ENCODE measurements at places on chromosomes 1 and 21. TPM values are rescaled to one million over a fixed set of nuclear protein-coding genes. Genes with fewer than 3 reads are reported as not detected.
A peak's percentile ranks its signal among the peaks of the same experiment; 100 is the strongest.

- DNase-seq: no peak
These were observed 4.5 kb upstream of the SRSF10 start for GRCh38 chr1:23984417-23985186.

DNA sequence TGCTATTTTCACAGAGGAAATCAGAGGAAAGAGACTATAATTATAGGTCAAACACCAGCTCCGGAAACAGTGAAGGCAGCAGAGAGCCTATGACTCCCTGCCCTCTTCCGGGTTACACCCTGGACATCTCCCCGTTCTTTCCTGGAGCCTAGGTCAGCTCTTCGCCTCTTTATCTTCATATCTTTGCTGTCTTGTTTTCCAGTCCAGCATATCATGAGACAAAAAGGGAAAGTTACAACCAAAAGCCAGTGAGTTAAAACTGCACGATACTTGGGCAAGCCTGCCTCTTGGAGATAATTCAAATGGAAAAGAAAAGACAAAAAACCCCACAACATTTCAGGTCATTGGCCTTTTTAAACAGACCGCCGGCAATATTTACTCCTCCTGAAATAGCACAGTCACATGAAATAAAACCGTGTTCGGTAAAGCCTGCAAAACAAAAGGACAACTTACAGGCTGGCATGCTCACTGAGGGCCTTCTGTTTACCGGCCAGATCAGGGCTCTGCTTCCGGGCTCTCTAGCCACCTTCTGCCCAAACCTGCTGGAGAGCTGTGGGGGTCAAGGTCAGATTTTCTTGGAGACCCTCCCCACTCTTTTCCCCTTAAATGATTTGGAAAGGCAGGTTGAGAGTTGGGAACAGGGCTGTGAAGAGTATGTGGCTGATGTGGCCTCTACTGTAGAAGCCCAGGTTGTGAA, 42.8 kb upstream of the PPP2R5A start:
- DNase-seq: no peak

- DNase-seq: no peak
These were observed 68.7 kb downstream of the TEX35 start for GRCh38 chr1:178581351-178582303.

GRCh38 chr1:30742300-30742962, 15.1 kb downstream of the LAPTM5 start:
- no peak for DNase-seq

GRCh38 chr21:36247316-36248010, 72.5 kb upstream of the MORC3 start:
- DNase-seq: no peak

DNA sequence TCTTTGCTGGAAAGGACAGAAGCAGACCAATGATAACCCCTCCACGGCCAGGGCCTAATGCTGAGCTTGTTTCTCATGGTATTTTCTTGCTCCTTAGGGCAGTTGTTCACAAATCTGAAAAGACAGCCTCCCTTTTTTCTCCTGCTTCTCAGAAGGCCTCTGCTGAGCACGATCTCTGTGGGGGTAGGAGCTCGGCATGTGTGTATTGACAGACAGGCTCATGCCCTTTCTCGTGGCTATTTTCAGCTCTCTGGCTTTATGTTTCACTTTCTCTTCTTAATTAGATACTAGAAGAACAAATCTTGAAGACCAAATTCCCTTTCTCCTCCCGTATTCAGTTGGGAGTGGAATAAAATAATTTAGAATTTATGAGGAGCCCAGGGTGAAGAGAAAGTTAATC, 768 bp upstream of the RIIAD1 start:
- no peak for DNase-seq

- no peak for DNase-seq
These were observed 131.3 kb downstream of the CACHD1 start for GRCh38 chr1:64601207-64601606.

DNA sequence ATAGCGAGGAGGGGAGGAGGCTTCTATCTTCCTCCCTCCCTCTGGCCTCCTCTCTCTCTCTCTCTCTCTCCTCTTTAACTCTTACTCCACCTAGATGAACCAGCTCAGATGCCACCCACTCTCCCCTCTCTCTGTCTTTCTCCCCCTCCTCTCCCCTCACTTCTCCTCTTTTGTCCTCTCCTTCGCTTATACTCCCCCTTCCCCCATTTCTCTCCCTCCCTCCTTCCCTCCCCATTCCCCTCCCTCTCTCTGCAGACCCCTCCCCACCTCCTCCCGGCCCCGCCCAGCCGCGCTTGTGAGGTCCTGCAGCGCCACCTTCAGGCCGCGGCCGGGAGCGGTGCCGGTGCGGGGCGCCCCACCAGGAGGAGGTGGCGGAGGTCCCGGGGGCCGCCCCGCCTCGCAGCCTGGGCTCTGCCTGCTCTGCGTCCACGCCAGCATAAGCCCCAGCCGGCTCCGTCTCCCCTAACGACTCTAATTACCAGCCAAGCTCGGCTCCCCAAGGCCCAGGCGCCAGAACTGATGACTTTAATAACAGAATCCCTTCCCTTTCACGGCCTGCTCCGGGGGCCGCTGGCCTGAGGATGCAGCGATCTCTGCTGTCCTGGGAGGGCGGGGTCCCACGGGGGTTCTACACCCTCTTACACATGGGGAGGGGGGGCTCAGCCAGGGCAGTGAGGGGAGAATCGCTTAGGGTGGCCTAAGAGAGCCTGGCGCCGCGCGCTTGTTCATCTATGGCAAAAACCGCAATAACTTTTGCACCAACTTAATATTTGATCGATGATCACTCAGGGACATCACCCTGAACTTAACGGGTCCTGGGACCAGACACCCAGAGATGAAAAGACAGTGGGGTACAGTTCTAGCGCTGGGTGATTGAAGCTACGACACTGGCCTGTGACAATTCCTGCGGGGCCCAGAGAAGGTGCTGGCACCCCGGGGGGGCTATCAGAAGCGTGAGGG, 637.3 kb downstream of the MATN1 start:
- DNase-seq: no peak

DNA sequence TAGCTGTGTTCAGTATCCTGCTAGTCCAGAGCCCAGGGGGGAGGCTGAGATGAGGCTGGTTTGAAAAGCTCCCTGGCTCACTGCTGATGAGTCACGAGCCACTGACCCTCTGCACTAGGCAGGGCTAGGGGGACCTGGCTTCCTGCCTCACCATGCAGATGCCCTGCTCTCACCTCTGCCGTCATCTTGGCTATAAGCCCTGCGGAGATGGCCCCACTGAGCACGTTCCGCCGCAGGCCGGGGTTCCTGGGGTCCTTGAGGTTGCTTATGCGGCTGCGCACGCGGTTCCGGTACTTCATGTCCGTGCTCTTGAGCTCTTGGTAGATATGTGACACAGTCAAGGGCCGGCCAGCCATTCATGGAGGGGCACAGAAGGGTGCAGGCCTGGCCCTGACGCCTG, 24.1 kb upstream of the ZNF436 start:
- no peak for DNase-seq

- no peak for DNase-seq
These were observed 22.9 kb upstream of the ARHGEF10L start for GRCh38 chr1:17516303-17517214.

- peak; percentile 27 for DNase-seq
These were observed 4.9 kb downstream of the SLC5A9 start for GRCh38 chr1:48227165-48228013.

GRCh38 chr1:206551296-206551985, 44.1 kb downstream of the RASSF5 start:
- DNase-seq: no peak

DNA sequence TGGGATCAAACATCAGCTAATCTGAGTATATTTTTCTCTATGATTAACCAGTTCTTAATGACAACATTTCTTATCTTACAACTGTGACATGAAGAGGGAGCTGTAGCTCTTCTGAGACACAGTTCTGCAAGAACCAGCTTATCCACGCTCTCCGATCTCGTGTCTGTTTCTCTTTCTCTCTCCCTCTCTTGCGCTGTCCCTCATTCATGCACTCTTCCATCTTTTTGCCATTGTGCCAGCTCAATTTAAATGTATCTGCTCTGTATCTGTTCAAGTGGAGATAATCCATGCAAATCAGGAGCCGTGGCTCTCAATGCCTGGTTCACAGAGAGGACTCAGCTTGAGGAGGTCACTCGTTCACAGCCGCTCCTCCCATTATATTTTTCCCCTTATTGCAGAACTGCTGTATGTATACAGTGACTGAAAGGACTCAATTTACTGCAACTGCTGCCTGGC, 494.7 kb upstream of the ADGRL2 start:
- DNase-seq: no peak

- DNase-seq: no peak
These were observed 25.0 kb upstream of the SYDE2 start for GRCh38 chr1:85225624-85226380.

GRCh38 chr1:200659269-200659668, 10.4 kb downstream of the DDX59 start:
- no peak for DNase-seq

- no peak for DNase-seq
These were observed 246.4 kb upstream of the MAP1LC3C start for GRCh38 chr1:242245255-242245654.

GRCh38 chr1:233010146-233010545, 59.7 kb downstream of the NTPCR start:
- DNase-seq: no peak

DNA sequence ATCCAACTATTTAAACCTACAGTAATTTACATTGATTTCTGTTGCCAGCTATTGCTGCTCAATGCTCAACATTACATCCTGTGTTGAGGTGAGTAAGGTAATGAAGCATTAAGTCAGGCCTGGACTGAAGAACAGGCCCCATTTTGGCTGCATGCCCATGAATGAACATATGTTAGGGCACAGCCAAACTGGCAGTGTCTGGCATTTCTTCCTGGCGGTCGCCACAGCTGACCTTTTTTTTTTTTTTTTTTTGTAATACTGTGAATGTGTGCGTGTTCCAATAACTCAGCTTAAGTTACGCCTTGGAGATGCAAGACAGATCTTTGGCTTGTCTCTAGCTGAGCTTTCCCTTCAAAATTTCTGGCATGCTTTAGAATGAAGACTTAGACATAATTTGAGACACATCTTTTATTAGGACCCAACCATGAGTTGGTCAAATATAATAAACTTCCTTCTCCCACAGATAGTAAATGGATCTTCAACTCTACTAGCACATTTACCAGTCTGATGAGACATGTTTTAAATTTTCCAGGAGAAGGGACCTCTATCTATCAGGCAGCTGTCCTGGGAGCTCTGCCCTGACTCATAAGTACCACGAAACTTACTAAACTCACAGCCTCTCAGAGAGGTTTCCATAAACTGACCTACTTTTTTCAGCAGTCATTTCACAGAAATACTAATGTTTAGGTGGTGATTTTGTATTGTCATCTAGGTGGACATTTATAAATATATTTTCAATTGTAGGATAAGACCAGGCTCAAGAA, 341.1 kb upstream of the RUNX1 start:
- no peak for DNase-seq

- no peak for DNase-seq
These were observed 33.5 kb downstream of the NEK2 start for GRCh38 chr1:211641942-211642341.

GRCh38 chr1:31407029-31407626, 5.9 kb upstream of the SERINC2 start:
- no peak for DNase-seq

GRCh38 chr21:41707231-41707959, 59.5 kb downstream of the RIPK4 start:
- DNase-seq: no peak

DNA sequence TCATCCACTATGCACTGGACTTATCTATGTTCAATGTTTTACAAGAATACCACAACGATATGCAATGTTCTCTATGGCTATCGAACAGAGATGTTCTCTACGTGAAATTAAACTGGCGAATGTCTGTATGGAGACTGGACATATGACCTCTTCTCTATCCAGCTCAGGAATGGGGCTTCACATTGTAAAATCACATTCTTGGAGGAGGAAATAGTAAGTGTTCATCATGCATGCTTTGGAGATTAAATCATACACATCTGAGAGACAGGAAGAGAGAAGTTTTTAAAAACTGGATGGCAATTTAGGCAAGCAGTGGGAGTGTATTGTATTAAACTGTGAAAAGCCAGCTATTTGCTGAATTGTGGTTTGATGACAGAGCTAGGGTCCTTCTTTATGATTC, 47.9 kb upstream of the RGL1 start:
- DNase-seq: no peak

GRCh38 chr21:15128267-15128666, 63.5 kb upstream of the NRIP1 start:
- DNase-seq: no peak

GRCh38 chr1:7519181-7519860, 251.8 kb upstream of the VAMP3 start:
- no peak for DNase-seq

DNA sequence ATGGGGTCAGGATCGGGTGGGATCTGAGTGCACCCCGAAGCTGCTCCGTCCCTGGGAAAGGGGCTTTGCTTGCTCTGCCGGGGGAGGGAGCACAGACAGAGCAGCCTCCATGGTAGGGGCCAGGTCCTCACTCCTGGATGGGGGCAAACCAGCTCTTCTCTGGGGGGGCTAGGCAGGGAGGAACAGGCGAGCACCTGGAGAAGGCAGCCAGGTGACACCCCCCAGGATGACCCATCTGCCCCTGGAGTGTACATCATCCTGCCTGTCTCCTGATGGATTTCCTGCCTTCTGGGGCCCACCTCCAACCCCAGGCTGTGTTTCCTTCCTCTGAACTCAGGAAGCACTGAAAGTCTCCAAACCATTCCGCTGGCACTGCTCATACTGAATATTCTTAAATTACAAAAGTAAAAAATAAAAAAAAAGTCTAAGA, 248.0 kb downstream of the RHOU start:
- DNase-seq: no peak

DNA sequence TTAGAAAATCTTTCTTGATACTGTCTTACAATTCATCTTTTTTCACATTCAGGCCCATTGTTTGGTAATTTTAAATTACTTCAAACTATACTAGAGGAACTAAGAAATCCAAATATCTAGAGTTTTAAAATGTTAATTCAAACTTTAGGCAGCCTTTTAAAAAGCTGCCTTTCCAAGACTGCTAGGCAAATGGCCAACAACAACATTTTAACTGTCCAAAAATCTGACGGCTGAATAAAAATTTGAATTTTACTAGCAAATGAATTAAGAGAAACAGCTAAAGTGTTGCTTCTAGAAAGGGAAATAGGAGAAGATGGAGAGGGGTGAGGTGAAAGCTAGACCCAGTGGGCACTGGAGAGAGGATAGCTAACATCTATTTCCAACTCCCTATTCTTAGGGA, 17.2 kb downstream of the DPYD start:
- no peak for DNase-seq

- DNase-seq: no peak
These were observed 277.5 kb upstream of the ADAMTS5 start for GRCh38 chr21:27244352-27244751.

- DNase-seq: no peak
These were observed 28.5 kb downstream of the SORT1 start for GRCh38 chr1:109369167-109369746.

- no peak for DNase-seq
These were observed 49.5 kb upstream of the GPR37L1 start for GRCh38 chr1:202073206-202073605.

GRCh38 chr1:214967865-214968575, 114.5 kb upstream of the KCNK2 start:
- no peak for DNase-seq

AQP10 gene
- polyA plus RNA-seq: not detected

TSPEAR gene
- 0.05 TPM for polyA plus RNA-seq

PCSK9 gene
- not detected for polyA plus RNA-seq

SOX13 gene
- polyA plus RNA-seq: 5.5 TPM

LDLRAD1 gene
- polyA plus RNA-seq: not detected

SRGAP2 gene
- 14.0 TPM for polyA plus RNA-seq

PUM1 gene
- polyA plus RNA-seq: 127 TPM

FCGR3A gene
- polyA plus RNA-seq: 44.6 TPM

RYR2 gene
- polyA plus RNA-seq: 0.06 TPM

SUSD4 gene
- polyA plus RNA-seq: 4.2 TPM

EXO1 gene
- polyA plus RNA-seq: 0.49 TPM

KLHDC9 gene
- not detected for polyA plus RNA-seq

CHIA gene
- polyA plus RNA-seq: not detected

CFH gene
- 11.2 TPM for polyA plus RNA-seq

LAMB3 gene
- 0.28 TPM for polyA plus RNA-seq

PLXNA2 gene
- polyA plus RNA-seq: 1.0 TPM

Measured in CD8-positive, alpha-beta memory T cell (primary cell).